Mucosa of descending colon (tissue), 3 donors: ENCODE measurements at places on chromosomes 2 and 18. TPM values are rescaled to one million over a fixed set of nuclear protein-coding genes. Genes with fewer than 3 reads are reported as not detected.

Gene CHRNG
- not detected for total RNA-seq

DNA sequence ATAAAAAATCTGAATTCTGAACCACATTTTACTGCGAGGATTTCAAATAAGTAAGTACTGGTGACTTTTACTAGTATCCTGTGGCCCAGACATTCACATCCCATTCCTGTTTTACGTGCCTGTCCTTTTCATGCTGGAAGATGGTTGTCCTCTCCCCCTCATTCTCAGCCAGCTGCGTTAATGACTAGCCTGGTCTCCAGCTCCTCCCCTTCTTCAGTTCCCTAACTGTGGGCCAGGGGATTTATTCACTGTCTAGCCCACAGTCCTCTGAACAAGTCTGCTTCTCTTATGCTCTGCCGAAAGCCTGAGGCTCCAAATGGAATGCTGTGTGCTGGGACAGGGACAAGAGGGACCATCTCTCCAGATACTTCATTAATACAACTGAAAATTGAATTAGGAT is 373.9 kb downstream of the PTPRM start:
- no peak for DNase-seq

GRCh38 chr2:229852565-229852964 is 69.2 kb downstream of the TRIP12 start:
- DNase-seq = no peak

Gene ZNF804A
- total RNA-seq = not detected

Gene TUBB8B
- 1.2 TPM for total RNA-seq

- DNase-seq = no peak
These were observed 35.8 kb upstream of the DOK6 start for GRCh38 chr18:69364930-69365329.

DNA sequence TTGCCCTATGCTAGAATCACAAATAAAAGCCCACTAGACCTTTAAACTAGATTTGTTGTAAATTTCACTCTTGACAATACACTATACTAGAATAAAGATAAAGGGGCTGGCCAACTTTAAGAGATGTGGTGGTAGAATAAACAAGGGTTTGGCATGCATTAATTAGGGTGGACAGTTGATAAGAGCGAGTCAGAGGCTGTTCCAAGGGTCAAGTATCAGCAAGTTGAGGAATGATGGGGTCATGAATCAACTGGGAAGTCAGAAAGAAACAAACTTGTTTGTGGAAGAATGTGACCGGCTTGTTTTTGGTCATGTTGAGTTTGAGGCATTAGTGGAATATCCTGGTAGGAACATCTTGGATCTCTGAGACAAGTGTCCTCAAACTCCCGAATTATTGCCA is 398.3 kb upstream of the TNP1 start:
- DNase-seq = no peak

Gene KCNIP3
- total RNA-seq = 3.0 TPM

GRCh38 chr2:112463256-112463655 is 18.7 kb upstream of the TTL start:
- no peak for DNase-seq

Gene LOXHD1
- not detected for total RNA-seq

- DNase-seq = no peak
These were observed 143.5 kb downstream of the ACKR3 start for GRCh38 chr2:236712961-236713673.

DNA sequence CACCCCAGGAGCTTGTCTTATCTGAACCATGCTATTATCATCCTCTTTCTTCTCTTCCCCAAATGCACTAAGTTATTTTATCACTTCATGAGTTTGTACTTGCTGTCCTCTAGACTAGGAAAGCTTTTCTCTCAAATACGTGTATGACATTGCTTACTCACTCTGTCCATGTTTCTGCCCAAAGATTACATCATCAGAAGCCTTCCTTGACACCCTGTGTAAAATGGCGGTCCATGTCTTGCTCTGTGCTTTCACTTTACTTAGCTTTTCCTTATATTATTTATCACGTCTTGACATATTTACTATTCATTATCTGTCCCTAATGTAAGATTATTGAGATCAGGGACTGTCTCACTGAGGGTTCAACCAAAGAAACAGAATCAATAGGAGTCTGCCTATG is 196.1 kb upstream of the ZEB2 start:
- DNase-seq = no peak

Gene RMC1
- total RNA-seq = 33.5 TPM

DNA sequence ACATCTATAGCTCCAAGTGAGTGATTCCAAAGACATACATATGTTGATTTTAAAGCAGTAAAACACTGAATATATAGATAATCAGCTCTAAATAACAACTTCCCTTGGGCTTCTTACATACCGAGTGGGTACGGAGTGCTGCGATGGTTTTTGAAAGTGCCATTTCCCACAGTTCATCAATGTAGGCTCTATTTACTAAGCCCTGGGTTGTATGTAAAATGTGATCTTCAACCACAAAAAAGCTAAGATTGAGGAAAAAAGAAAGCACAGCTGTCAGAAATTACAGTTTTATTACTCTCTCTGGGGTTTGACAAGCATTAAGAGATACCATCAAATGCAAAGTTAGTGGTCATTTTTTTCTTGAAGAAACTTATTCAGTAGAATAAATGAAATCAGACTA is 312.8 kb downstream of the EXOC6B start:
- DNase-seq = no peak

DNA sequence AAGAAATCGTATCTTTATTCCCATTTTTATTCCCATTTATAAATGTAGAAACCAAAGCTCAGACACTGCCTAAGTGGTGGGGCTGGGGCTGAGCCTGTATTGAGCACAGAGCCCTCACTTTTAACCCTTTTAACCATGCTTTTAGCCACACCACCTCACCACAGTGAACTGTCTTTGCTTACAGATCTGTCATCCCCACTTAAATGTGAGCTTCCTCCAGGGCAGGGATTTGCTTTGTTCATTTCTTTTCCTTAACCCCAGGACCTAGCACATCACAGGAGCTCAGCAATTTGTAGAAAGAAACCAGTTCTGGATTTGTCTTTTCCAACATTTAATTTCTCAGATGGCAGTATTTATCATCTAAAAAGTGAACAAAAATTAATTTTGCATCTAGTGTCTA is 2.2 kb downstream of the BOD1L2 start:
- DNase-seq = no peak

DNA sequence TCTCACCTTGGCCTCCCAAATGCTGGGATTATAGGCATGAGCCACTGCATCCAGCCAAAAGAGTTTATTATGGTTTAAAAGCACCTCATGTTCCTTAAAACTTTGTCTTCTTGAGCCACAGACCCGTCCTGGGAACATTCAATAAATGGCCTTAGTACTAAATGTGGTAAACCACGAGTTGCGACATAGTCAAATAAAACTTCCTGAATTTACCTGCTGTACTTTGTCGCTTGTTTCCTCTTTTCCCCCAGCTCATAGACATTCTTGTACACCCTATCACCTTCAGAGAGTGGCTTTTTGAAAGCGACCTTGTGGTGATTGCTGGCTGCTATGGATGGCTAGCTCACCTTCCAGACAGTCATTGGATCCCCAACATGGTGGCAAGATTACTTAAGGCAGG is 310.4 kb downstream of the LRRTM1 start:
- no peak for DNase-seq

- DNase-seq = no peak
These were observed 35.6 kb downstream of the BMP10 start for GRCh38 chr2:68835621-68836020.

DNA sequence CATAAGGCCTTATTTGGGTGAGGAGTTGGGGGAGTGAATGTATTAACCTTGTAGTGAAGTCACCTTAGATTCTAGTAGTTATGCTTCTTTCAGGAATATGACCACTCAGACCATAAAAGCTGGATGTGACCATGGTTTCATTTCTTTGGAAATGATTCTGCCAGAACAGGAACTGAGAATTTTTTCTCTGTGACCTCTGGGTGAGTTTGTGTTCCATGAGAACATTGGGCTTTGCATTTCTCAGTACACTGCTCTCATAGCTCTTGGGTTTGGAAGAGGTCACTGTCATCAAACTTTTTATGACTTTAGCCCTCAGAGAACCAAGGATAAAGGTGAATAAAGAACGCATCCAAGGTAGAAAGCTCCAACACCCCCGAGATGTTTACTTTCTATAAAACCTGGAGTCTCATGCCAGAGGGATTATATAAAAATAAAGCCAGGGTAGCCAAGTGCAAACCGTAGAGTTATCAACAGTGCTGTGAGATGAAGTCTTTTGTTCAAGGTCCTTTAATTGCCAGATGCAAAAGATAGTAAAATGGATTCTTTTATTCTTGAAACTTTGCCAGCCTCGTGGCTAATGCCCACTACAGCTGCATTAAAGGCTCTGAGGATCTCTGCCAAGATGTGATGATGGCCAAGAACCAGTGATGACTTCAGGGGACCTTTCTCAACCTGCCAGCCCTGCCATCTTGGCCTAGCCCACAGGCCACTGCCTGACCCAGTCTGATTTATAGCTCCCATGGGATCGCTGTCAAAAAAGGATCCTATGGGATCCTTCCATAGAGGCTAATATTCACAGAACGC is 27.8 kb upstream of the MAT2A start:
- DNase-seq = no peak

GRCh38 chr2:110116033-110116710 is 550 bp upstream of the MALL start:
- peak; percentile 63 for DNase-seq

- no peak for DNase-seq
These were observed 40.5 kb downstream of the ANO7 start for GRCh38 chr2:241228860-241229516.
